CD4-positive, alpha-beta memory T cell (primary cell): ENCODE measurements at places on chromosomes 12 and 14.
A peak's percentile ranks its signal among the peaks of the same experiment; 100 is the strongest.

- no peaks in the 10 kb centered on the region for H3K4me1 ChIP-seq
- H3K36me3 ChIP-seq, result no peaks in the 10 kb centered on the region
- no peak overlapping the region for H3K27ac ChIP-seq
- no peak overlapping the region for H3K4me3 ChIP-seq
These were observed 100.8 kb downstream of the CCER1 start for GRCh38 chr12:90854136-90854689.

GRCh38 chr14:52781629-52782028 is 9.8 kb downstream of the GNPNAT1 start:
- no peak for DNase-seq
- H3K27ac ChIP-seq, result no peak overlapping the region
- no peaks in the 10 kb centered on the region for H3K36me3 ChIP-seq
- no peak overlapping the region for H3K4me3 ChIP-seq

DNA sequence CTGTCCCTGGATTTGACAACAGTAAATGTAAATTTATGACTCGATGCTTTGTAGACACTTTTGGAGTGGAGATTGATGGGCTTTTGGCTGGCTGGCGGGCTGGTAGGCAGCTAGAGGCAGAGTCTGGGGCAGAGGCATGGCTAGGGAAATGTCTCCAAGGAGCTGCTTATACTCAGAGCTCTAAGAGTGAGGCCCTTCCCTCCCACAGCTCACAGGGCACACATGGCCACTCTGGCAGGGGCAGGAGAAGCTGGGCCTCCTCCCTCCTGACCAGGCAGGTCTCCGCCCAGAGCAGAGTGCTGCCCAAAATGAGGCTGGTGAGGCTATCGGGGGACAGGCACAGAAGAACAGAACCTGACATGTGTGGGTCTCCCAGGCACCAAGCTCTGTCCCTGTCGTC is 67.5 kb downstream of the GALNT16 start:
- H3K27me3 ChIP-seq, result no peaks in the 10 kb centered on the region
- no peaks in the 10 kb centered on the region for H3K4me1 ChIP-seq
- DNase-seq, result no peak
- H3K27ac ChIP-seq, result no peak overlapping the region

GRCh38 chr12:68222326-68222725 is 3.3 kb downstream of the IL26 start:
- no peak overlapping the region for H3K4me3 ChIP-seq
- H3K27ac ChIP-seq, result no peak overlapping the region
- DNase-seq, result no peak
- no peaks in the 10 kb centered on the region for H3K36me3 ChIP-seq

DNA sequence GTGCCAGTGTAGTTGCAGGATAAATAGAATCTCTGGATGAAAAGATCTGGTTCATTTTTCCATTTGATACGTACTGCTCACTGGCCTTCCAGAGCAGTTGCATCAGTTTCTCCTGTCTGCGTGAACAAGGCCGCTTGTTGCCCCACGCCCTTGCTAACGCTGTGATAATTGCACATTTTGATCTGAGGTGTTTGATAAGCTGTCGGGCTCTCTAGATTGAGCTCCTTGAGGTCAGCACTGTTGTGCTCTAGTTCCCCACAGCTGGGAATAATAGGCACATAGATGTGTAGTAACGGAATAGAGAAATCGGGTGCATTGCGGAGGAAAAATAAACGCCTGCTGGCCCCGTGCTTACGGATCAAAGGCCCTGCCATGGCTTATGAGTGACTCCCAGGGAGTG is 42.8 kb upstream of the TRAF3 start:
- H3K27ac ChIP-seq, result no peak overlapping the region
- no peaks in the 10 kb centered on the region for H3K27me3 ChIP-seq
- H3K36me3 ChIP-seq, result no peaks in the 10 kb centered on the region
- no peak overlapping the region for H3K4me3 ChIP-seq
- H3K4me1 ChIP-seq, result no peaks in the 10 kb centered on the region
- no peak for DNase-seq

GRCh38 chr12:52349196-52349595 is 18.1 kb downstream of the KRT85 start:
- DNase-seq, result no peak
- no peaks in the 10 kb centered on the region for H3K36me3 ChIP-seq
- H3K4me1 ChIP-seq, result peaks cover 19% of the 10 kb centered on the region
- H3K27ac ChIP-seq, result no peak overlapping the region
- no peaks in the 10 kb centered on the region for H3K27me3 ChIP-seq

- peaks cover 4% of the 10 kb centered on the region for H3K4me1 ChIP-seq
- no peak overlapping the region for H3K4me3 ChIP-seq
- no peaks in the 10 kb centered on the region for H3K36me3 ChIP-seq
These were observed 10.4 kb downstream of the ATG2B start for GRCh38 chr14:96352708-96353107.

GRCh38 chr14:28023853-28024252 is 742.7 kb upstream of the FOXG1 start:
- H3K27me3 ChIP-seq, result no peaks in the 10 kb centered on the region
- no peaks in the 10 kb centered on the region for H3K4me1 ChIP-seq
- H3K36me3 ChIP-seq, result no peaks in the 10 kb centered on the region

- DNase-seq, result no peak
- H3K27ac ChIP-seq, result no peak overlapping the region
- H3K27me3 ChIP-seq, result no peaks in the 10 kb centered on the region
- H3K4me1 ChIP-seq, result no peaks in the 10 kb centered on the region
These were observed 32.6 kb downstream of the P2RX7 start for GRCh38 chr12:121165316-121165715.

GRCh38 chr12:4828176-4828575 is 81.5 kb upstream of the KCNA1 start:
- no peaks in the 10 kb centered on the region for H3K36me3 ChIP-seq
- no peak overlapping the region for H3K4me3 ChIP-seq
- H3K27me3 ChIP-seq, result no peaks in the 10 kb centered on the region
- H3K4me1 ChIP-seq, result peaks cover 71% of the 10 kb centered on the region
- no peak overlapping the region for H3K27ac ChIP-seq

DNA sequence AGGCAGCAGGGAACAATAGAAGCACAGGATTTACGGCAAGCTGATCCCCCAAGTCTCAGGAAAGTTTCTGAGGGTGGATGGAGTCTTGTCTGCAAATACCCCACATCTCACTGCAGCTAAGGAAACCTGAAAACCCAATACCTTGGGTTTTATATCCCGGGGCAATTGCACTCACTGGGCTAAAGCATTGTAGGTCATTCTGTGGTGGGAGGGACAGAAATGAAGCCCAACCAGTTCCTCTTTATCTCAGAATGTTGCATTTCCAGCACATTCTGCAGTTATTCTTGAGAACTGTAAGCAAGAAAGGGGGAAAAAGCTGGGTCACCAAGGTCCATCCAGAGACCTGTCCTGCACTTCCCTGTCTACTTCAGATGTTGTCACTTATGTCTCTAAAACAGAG is 39.8 kb downstream of the C12orf42 start:
- no peak for DNase-seq
- H3K4me1 ChIP-seq, result peaks cover 30% of the 10 kb centered on the region
- no peaks in the 10 kb centered on the region for H3K27me3 ChIP-seq
- H3K36me3 ChIP-seq, result no peaks in the 10 kb centered on the region
- no peak overlapping the region for H3K4me3 ChIP-seq
- no peak overlapping the region for H3K27ac ChIP-seq

GRCh38 chr14:64654246-64654900 is 49.9 kb upstream of the PLEKHG3 start:
- DNase-seq, result no peak
- no peak overlapping the region for H3K4me3 ChIP-seq
- no peaks in the 10 kb centered on the region for H3K27me3 ChIP-seq
- H3K36me3 ChIP-seq, result no peaks in the 10 kb centered on the region

- DNase-seq, result no peak
- no peaks in the 10 kb centered on the region for H3K4me1 ChIP-seq
- H3K27ac ChIP-seq, result no peak overlapping the region
- no peaks in the 10 kb centered on the region for H3K27me3 ChIP-seq
- H3K36me3 ChIP-seq, result no peaks in the 10 kb centered on the region
These were observed 117.9 kb downstream of the DPF3 start for GRCh38 chr14:72775923-72776554.

- no peaks in the 10 kb centered on the region for H3K27me3 ChIP-seq
- H3K4me3 ChIP-seq, result no peak overlapping the region
- no peak for DNase-seq
- H3K36me3 ChIP-seq, result no peaks in the 10 kb centered on the region
These were observed 178.6 kb upstream of the EEA1 start for GRCh38 chr12:93107514-93108312.

DNA sequence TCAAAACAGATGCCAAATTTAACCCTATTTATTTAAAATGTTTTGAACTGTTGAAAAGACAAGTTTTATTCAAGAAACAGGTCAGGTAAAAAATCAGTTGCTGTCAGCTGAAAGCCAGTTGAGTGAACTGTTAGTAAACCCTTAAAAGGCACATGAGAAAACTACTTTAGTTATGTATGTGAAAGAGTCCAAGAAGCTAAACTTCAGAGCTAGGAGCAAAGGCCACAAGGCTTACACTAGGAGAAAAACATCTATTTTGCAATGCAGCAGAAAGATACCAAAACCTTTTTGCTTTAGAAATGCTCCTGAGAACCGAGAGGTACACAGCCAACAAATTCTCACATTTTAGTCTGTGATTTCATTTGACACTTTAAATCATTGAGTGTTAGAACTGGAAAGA is 375.2 kb downstream of the FSCB start:
- H3K4me1 ChIP-seq, result no peaks in the 10 kb centered on the region
- no peaks in the 10 kb centered on the region for H3K36me3 ChIP-seq
- no peak overlapping the region for H3K4me3 ChIP-seq
- no peak for DNase-seq

- no peak overlapping the region for H3K27ac ChIP-seq
- DNase-seq, result peak; percentile 48
- no peak overlapping the region for H3K4me3 ChIP-seq
- H3K36me3 ChIP-seq, result no peaks in the 10 kb centered on the region
These were observed 4.1 kb downstream of the CD163L1 start for GRCh38 chr12:7439579-7440505.

DNA sequence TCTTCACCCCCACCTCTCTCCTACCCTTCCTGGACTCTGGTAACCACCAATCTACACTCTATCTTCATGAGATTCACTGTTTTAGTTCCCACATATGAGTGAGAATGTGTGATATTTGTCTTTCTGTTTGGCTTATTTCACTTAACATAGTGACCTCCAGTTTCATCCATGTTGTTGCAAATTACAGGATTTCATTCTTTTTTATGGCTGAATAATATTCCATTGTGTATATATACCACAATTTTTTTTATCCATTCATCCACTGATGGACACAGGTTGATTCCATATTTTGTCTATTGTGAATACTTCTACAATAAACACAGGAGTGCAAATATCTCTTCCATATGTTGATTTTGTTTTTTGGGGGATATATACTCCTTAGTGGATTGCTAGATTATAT is 140.5 kb downstream of the OTOGL start:
- H3K36me3 ChIP-seq, result no peaks in the 10 kb centered on the region
- no peaks in the 10 kb centered on the region for H3K4me1 ChIP-seq
- H3K4me3 ChIP-seq, result no peak overlapping the region
- H3K27me3 ChIP-seq, result no peaks in the 10 kb centered on the region

DNA sequence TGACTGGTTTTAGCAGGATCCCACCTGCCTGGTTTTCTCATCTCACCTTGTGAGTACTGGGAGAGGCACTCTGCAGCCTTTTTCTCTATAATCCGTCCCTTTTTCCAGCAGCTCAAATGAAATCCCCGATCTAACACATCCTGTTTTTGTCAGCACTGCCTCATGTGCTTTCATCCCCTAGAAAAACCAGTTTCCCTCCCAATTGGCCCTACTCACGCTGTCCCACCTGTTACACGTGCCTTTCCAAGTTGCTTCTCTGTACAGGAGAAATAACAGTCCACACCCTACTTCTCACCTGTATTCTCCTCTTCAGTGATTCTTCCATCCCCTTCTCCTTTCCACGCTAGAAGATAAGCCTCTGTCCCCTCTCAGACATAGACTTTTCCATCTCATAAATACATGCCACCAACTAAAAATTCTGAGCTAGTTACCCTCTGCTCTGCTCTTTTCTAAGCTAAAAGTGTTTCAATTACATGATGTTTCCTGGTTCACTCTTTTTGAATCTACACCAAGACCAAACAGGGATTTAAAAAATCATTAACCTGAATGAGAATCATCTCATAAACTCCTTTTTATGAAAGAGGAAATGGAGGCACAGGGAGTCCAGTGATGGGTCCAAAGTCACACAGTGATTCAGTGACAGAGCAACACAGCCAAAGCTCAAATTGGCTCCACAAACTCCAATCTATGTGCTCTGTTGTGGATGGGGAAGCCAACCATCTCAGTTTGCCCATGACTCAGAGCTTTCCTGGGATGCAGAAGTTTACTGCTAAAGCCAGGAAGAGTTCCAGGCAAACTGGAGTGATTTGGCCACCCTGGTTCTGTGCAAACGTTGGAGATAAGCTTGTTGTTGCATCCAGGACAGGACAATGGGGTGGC is 240.0 kb upstream of the TMEM132C start:
- H3K4me1 ChIP-seq, result no peaks in the 10 kb centered on the region
- H3K4me3 ChIP-seq, result no peak overlapping the region
- H3K27ac ChIP-seq, result no peak overlapping the region

DNA sequence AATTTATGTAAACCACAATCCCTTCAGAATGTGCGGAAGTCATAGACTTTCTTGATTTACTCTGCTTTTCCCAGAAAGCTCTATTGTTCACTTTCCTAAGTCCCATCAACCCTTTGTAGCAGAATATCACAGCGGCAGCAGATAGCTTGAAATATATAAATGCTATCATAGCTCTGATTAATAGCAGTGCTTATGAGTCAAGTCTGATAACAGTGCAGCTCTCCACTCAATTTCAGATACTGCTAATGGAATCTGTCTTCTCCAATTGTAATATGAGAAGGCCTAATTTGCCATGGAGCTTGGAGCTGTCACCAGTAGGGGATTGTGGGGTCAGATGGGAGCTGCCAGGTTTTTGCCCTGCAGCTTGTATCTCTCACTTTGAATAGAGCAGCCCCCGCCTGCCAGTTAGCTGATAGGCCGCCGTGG is 10.9 kb downstream of the TMEM260 start:
- H3K4me3 ChIP-seq, result no peak overlapping the region
- H3K4me1 ChIP-seq, result peaks cover 4% of the 10 kb centered on the region
- H3K27me3 ChIP-seq, result no peaks in the 10 kb centered on the region
- H3K36me3 ChIP-seq, result peaks cover 16% of the 10 kb centered on the region

GRCh38 chr12:21843795-21844194 is 69.3 kb upstream of the KCNJ8 start:
- H3K36me3 ChIP-seq, result no peaks in the 10 kb centered on the region
- no peak for DNase-seq
- no peak overlapping the region for H3K4me3 ChIP-seq
- H3K27ac ChIP-seq, result no peak overlapping the region
- no peaks in the 10 kb centered on the region for H3K27me3 ChIP-seq

DNA sequence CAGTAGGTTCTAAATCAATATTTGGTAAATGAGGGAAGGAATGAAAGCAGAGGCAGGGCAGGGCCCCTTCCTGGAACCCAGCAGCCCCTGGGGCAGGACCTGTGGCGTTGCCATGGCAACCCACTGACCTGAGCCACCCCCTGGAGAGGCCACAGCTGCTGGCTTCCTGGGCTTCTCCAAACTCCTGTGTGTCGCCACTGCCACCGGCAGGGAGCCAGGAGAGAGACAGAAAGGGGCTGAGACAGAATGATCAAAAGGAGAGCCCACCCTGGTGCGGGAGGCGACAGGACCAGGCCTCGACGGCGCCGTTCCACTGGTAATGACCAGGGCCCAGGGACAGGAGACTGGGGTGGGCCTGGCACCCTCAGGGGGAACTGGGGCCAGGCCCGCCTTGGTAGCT is 18.2 kb downstream of the RFX4 start:
- no peaks in the 10 kb centered on the region for H3K4me1 ChIP-seq
- H3K36me3 ChIP-seq, result no peaks in the 10 kb centered on the region
- no peak overlapping the region for H3K27ac ChIP-seq
- DNase-seq, result no peak
- H3K4me3 ChIP-seq, result no peak overlapping the region

- no peaks in the 10 kb centered on the region for H3K27me3 ChIP-seq
- DNase-seq, result no peak
- H3K36me3 ChIP-seq, result no peaks in the 10 kb centered on the region
These were observed 638.5 kb upstream of the FLRT2 start for GRCh38 chr14:84891404-84891803.
